Stimulated activated CD8-positive, alpha-beta memory T cell treated with anti-CD3 and anti-CD28 coated beads, Interleukin-15, amount 100 ng/mL, for 24 hours (primary cell): ENCODE measurements at places on chromosomes 1 and 21.

- no peak for DNase-seq
Measured at GRCh38 chr1:206563367-206564207, 48.7 kb downstream of the EIF2D start.

DNA sequence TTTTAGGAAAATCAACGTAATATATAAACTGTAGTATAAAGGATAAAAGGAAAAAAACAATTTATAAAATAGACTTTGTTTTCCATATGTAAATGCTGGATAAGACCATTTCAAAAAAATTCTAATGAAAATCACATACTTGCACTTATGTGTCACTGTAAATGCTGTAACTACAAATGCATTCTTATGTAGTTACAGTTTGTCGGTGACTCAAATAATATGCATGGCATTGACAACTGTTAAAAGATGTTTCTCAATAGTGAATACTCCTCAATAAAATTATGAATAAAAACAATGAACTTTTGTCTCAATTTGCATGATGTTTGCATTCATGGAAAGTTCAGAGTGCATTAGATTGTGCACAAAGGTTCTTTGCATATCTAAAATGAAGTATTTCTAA, 614.0 kb upstream of the CHRM3 start:
- DNase-seq = no peak

- no peak for DNase-seq
Measured at GRCh38 chr1:1391225-1391624, 7.9 kb downstream of the CCNL2 start.

GRCh38 chr1:201489643-201490261, 17.2 kb downstream of the CSRP1 start:
- DNase-seq = no peak

GRCh38 chr1:209738270-209738669, 17.6 kb upstream of the TRAF3IP3 start:
- DNase-seq = no peak

DNA sequence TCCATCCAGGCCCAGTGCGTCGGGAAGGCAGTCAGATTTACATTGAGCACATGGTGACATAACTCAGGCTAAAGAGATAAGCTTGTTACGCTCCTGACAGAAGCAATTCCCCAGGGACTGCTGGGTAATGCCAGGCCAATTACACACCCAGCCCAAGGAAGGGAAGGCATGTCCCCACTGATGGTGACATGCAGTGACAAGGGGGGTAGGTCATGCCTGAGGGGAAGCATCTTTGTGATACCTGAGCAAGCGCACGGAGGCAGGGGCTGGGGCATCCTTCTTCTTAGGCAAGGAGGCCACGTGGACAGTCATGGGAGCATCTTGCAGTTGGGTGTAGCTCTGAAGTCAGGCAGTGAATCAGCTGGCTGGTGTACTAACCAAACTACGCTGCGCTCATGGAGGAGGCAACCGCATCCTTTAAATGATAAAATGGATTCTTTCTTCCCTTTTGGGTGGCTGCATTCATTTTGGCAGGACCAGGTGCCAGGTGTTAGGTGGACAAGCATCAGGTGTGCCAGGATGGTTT, 39.6 kb upstream of the GRIK3 start:
- DNase-seq = no peak

DNA sequence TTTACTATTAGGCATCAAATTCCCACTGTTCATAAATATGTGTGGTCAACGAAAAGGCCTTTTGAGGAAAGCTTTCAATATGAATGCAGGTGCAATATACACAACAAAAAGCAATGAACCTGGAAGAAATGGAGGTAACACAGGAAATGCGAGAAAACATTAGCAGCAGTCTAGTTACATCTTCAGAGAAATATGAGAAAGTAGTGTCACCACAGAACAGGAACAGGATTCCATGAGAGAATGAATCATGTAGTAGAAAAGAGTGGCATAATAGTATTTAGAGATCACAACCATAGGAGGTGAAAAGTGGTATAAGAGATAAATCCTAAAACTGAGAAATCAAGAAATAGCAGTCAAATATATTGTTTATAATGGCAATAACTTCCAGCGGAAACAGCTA, 103.7 kb downstream of the AK5 start:
- DNase-seq = no peak

GRCh38 chr1:18989176-18989799, 32.8 kb upstream of the IFFO2 start:
- DNase-seq = no peak
